NCI-H187 treated with DMSO at 0.1 percent for 48 hours (cell line): ENCODE measurements at places on chromosomes 12 and 14.

- no peak for DNase-seq
Measured at GRCh38 chr12:89470741-89471509, 53.7 kb downstream of the GALNT4 start.

- DNase-seq: no peak
Measured at GRCh38 chr14:76995279-76996035, 33.1 kb downstream of the IRF2BPL start.

- DNase-seq: no peak
Measured at GRCh38 chr12:90102957-90103652, 394.5 kb upstream of the ATP2B1 start.

GRCh38 chr12:6444704-6445688 is at the start of gene CD27:
Gene CD27 (plus strand): TSS chr12:6444955. CDS start chr12:6445096, 141 bp downstream.
- DNase-seq: no peak

GRCh38 chr14:106562451-106562850 is 1036.1 kb downstream of the TMEM121 start:
- no peak for DNase-seq

GRCh38 chr12:132837693-132838409 is 9.2 kb upstream of the GOLGA3 start:
- no peak for DNase-seq

DNA sequence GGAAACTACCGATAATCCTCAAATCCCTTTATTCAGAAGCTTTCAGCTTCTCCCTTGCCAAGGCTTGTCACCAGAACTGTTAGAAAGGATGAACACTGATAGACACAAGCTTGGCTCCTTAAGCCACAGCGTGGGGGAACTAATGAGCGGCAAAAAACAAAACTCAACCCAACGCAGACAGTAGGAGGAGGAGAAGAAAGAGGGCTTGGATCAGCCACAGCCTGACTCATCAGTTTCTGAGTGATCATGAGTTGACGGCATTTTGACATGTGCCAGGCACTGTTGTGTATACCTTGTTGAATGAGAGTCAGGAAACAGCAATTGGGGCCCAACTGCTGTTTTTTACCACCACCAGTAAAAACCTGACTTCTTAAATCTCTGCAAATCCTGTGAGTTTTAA is 23.7 kb downstream of the PLXNC1 start:
- no peak for DNase-seq

DNA sequence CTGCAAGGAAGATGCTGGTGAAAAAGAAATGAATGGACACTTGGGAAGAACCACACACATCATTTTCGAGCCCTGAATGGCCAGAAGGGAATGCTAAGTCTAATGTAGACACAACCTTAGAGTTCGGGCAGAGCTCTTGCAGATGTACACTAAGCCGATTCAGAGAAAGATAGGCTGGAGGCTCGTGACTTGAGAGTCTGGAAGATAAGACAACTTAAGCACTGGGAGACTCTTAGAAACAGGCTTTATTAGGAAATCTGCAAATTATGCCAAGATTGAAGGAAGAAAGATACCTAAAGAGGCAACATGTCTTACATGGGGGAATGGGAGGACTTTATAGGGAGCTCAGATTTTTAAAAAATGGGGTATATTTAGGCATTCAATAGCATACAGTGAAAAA is 13.5 kb downstream of the TBPL2 start:
- no peak for DNase-seq

DNA sequence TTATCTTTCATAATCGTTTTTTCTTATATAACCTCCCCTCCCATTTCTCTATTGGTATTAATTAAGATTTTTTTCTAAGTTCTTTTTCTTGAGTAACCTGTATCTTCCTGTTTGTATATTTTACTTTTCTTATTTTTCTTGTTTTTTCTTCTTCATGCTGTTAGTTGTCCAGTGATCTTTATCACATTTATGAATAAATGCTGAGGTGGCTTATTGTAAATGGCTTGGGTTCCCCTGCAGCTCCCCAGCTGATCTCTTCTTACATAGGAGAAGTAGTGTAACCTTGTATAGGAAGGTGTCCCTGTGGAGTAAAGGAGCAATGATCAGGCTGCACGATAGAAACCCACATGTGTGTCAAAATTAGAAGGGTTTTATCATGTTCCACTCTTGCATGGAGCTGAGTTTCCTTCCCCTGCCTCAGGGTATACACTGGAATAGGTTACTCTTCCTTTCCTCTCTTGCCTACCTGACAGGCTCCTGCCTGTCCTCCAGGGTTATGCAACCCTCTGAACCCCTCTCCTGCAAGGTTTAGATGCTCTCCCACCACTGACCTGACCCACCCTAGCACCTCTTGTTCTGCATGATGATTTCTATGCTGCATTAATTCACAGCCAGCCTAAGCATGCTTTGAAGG is 334.8 kb upstream of the RGS6 start:
- no peak for DNase-seq

DNA sequence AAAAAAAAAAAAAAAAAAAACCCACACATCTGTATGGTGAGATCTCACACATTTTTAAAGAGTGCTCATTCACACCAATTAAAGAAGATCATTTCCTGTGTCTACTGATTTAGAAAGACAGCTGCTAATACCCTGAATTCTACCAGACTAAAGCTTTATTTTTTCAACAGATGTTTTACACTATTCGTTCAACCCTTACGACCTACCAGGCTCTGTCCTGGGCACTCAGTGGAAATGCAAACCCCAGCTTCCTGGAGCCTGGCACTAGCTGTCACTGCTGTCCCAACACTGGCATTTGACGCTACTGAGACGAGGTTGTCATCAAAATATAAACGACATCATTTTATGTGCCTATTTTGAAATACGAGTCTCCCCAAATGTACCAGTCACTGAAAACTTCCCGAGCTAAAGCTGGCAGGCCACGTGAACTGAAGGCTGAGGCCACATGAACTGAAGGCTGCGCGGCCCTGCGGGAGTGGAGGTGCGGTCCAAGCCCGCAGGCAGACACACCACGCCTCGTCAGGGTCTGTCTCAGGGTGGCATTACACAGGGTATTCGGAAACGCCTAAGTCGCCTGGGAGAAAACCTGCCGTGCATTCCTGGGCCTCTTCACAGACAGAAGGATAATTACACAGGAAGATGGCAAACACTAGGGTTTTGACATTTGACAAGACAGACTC is 27.2 kb downstream of the SLC15A4 start:
- no peak for DNase-seq

GRCh38 chr12:77630344-77630743 is 200.3 kb upstream of the NAV3 start:
- no peak for DNase-seq

DNA sequence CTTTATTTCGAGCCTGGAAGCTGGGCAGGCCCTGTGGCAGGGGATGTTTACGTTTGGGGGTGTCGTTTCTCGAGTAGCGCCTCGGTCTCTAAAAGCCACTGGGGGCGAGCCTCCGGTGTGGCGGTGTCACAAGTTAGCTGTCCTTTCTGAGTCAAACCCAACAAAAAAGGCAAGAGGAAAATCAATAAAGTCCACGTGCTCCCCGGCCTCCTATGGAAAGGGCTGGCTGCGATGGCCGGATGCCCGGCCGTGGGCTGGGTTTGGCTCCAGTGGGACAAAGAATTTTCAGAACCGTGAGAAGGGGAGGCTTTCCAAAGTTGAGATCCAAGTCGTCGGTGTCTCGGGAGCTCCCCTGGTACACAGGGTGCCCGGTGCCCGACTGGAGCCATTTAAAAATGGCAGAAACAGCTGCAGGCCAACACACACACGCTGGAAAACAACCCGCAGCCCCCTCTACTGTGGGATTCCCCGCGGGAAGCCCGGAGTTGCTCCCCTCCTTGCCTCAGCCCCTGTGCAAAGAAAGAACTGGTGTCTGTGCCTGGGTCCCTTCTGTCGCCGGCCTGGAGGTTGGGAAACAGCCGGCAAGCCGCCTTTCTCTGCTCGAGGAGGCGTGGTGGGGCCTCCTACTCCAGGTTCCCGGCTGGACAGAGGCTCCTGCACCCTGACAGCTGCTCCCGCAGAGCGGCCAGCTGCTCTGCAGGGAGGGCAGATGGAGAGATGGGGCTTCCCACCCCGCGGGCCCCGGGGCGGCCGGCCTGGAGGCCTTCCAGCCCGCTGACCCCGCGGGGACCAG is 1.9 kb downstream of the BCL7A start:
- no peak for DNase-seq

DNA sequence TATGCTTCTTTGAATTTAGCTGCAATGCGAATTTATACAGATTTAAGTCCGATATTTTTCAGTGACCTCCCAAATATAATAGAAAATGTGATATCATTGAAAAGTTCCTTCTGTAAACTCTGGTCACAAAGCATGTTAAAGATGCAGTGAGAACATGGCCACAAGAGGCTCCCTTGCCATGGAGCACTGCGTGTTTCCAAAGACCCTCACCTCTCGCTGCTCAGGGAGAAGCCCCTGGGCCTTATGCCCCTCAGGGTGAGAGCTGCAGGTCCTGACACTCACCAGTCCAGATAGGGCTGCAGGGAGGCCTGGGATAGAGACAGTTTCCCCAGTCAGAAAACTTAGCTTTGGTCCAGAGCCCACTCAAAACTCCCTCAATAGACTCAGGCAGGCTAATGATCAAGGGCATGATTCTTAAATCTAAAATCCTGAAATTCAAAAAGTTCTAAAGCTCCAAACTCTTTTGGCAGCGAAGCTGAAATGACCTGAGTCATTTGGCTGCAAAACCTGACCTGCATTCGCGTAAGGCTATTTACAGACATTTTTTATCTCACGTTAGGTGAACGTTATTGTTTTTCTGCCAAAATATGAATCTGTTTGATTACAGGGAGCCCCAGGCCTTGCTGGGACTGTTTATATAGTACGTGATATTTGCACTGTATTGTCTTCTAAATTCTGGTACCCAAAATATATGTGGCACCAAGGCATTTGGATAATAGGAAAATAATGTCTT is 67.8 kb downstream of the CAPZA3 start:
- no peak for DNase-seq

DNA sequence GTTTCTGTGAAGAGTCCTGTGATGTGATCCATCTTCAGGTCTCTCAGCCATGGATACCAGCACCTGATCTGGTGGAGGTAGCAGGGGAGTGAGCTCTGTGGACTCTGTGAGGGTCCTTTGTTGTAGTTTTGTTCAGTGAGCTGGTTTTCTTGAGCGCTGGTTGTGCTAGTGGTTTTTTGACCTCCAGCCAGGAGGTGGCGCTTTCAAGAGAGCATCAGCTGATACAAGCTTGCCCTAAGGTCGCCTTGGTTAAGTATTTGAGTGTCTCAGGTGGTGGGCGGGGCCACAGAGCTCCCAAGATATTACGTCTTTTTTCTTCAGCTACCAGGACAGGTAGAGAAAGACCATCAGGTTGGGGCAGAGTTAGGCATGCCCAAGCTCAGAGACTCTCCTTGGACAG is 139.7 kb downstream of the TTLL5 start:
- no peak for DNase-seq

GRCh38 chr14:92607702-92608429 is 94.3 kb downstream of the RIN3 start:
- no peak for DNase-seq

DNA sequence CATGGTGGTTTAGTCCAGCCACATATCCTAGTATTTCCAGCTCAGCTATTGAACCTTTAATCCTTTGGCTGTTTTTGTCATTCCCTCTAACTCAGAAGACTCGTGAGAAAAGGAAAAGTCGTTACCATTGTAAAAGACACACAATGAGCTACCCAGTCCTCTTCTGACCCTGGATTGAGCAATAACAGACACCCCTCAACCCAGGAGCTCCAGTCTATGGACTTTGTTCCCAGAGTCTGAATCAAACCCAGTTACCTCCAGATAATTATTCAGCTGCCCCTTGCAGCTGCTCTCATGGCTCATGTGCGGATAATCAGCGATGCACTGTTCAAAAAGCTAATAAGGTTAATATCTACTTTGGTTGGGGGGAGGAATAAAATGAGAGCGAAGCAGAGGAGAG is 402.4 kb downstream of the BTG1 start:
- no peak for DNase-seq

GRCh38 chr12:29082522-29082921 is 66.6 kb upstream of the FAR2 start:
- DNase-seq: no peak

DNA sequence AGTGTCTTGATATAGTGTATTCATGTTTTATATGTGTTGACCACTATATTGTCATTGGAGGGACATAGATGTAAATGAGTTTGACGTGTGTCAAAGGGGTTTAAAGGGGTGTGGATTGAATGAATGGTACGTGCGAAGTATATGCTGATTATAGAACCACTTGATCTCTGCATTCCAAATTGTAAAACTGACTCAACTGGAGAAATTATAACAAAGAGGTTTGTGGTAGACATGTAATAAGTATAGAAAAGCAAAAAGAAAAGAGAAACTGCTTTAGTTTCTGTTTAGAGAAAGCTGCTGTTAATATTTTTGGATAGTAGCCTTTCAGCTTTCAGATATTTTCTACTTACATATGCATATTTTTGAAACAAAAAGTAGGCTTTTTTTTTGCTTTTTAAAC is 8.9 kb upstream of the MYRFL start:
- DNase-seq: no peak

DNA sequence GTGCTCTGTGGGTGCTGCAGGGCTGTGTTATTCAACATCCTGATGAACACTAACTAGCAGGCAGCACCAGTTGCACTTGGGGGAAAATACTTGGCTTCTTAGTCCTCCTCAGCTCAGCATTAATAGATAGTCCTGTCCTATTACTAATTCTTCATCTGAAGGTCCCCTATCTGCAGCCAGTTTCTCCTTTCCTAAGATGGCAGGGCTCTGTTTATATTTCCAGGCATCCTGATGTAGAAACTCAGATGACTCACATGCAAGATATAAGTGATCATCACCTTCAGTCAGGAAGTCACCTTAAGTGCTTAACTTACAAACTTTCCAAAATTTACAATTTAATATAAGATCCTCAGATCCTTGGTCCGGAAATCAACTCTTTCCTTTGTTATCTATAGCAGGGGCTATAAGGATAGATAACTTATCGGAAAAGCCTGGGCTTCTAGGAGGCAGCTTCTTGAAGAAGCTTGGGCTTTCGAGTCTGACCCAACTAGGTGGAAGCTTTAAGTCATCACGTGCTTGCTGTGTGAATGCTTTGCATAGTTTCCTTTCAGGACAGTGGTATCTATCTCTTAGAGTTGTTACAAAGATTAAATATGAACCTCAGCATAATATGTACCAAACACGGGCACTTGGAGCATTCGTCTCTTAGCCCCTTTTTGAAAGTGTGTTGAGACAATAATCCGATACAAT is 181.0 kb upstream of the GRIP1 start:
- no peak for DNase-seq

DNA sequence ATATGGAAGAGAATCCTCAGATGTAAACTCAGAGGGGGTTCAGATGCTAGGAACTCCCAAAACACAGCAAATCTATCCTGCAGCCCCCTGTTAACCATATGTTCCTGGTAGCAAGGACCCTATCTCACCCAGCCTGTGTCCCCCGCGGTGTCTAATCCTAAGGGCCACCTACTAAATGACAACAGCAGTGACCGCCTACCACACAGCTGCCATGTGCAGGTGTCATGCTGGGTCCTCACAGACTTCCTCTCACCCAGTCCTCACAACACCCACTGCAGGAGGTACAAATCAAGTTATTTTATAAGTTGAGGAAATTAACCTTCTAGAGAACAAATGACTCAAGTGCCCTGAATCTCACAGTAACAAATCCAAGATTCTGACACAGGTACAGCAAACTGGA is 73.9 kb downstream of the ITPK1 start:
- no peak for DNase-seq
